ENCODE measurements at places on chromosomes 2 and 18. TPM values are rescaled to one million over a fixed set of nuclear protein-coding genes. Genes with fewer than 3 reads are reported as not detected.

Gene SPATS2L
- total RNA-seq: 65.7 TPM

Gene TMEM17
- 1.4 TPM for total RNA-seq

Gene ZNF892
- 0.18 TPM for total RNA-seq

Gene SERPINB2
- not detected for total RNA-seq

Gene POTEJ
- total RNA-seq: not detected

All from cardiac atrium fibroblast (primary cell).